Upper lobe of right lung (tissue), 1 donor: ENCODE measurements at places on chromosomes 12 and 14. TPM values are rescaled to one million over a fixed set of nuclear protein-coding genes. Genes with fewer than 3 reads are reported as not detected.
A peak's percentile ranks its signal among the peaks of the same experiment; 100 is the strongest.

The SIX6 gene
- total RNA-seq = not detected

The SLC5A8 gene
- 2.8 TPM for total RNA-seq

The PRB3 gene
- not detected for total RNA-seq

The B4GALNT3 gene
- total RNA-seq = 14.0 TPM

The AQP2 gene
- total RNA-seq = not detected

The RAPGEF3 gene
- 69.6 TPM for total RNA-seq

The CCDC184 gene
- 0.61 TPM for total RNA-seq

The YBX3 gene
- total RNA-seq = 292 TPM

The ANO4 gene
- 0.38 TPM for total RNA-seq

The GYS2 gene
- total RNA-seq = not detected

The KRT7 gene
- total RNA-seq = 664 TPM

The P2RX7 gene
- 20.1 TPM for total RNA-seq

The SSTR1 gene
- total RNA-seq = 9.2 TPM

The TPCN1 gene
- total RNA-seq = 51.9 TPM

The PPP4R4 gene
- 2.2 TPM for total RNA-seq

The FGF6 gene
- total RNA-seq = not detected

The NGB gene
- total RNA-seq = not detected

The IFNG-AS1 gene
- not detected for total RNA-seq

DNA sequence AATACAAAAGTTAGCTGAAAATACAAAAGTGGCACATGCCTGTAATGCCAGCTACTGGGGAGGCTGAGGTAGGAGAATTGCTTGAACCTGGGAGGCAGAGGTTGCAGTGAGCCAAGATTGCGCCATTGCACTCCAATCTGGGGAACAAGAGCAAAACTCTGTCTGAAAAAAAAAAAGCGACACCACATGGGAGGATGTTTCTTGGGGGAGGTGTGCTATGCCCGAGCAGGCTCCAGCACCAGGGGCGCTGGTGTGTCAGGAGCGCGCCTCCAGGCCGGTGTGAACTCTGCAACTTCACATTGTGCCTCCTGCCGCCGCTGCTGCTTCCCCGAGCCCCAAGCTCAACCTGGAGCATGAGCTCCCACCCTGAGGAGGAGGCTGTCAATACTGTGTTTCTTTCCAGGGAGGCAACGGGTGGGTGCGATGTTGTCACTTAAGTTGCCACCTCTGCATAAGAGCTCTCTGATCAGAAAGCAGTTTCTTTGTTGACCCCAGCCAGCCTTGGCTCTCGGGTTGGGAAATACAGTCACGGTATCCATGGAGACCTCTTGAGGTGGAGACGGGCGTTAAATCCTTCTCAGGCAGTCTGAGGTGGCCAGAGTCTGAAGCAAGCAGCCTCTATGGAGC lies 18.9 kb downstream of the DEGS2 start:
- DNase-seq = peak; percentile 76

GRCh38 chr12:127565241-127565640 lies 701.7 kb upstream of the TMEM132C start:
- DNase-seq = no peak

- DNase-seq = no peak
Observed at GRCh38 chr12:75812271-75813018, 219.1 kb downstream of the PHLDA1 start.

- no peak for DNase-seq
Observed at GRCh38 chr12:126084480-126084879, 1019.2 kb downstream of the AACS start.

GRCh38 chr14:23062002-23062401 lies 4.7 kb upstream of the CDH24 start:
- no peak for DNase-seq

- peak; percentile 70 for DNase-seq
Observed at GRCh38 chr12:14769466-14769968, 33.8 kb downstream of the WBP11 start.

- no peak for DNase-seq
Observed at GRCh38 chr12:14716848-14717444, 20.5 kb upstream of the GUCY2C start.

DNA sequence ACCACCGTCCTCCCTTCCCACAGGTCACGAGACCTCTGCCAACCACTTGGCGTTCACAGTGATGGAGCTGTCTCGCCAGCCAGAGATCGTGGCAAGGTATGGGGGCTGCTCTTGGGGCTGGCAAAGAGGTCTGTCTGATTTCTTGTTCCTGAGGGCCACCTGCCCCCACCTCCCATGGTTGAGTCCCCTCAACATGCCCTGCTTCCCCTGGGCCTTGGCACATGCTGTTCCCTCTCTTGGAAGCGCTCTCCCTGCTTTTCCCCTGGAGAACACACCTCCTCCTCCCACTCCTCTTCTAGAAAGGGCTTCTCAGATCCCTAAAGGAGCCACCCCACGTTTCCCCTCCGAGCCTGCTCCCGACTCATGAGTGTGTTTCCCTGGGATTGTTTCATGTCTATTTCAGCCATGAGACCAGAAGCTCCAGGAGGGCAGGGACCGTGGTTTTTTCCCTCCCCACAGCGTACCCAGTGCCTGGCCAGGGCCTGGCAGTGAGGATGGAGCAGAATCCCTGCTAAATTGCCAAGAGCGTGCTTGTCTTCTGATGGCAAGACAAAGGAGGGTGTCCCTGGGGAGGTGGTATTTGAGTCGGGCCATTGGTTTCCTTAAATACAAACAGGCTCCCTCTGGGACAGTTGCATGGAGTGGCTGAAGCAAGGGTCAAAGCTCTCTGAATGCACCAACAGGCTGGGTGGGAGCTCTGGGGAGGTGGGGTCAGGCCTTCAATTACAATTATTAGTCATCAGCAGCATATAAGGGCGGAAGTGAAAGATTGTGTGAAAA lies 34.1 kb downstream of the CYP46A1 start:
- no peak for DNase-seq

- no peak for DNase-seq
Observed at GRCh38 chr12:38409511-38409910, 92.9 kb downstream of the ALG10B start.

DNA sequence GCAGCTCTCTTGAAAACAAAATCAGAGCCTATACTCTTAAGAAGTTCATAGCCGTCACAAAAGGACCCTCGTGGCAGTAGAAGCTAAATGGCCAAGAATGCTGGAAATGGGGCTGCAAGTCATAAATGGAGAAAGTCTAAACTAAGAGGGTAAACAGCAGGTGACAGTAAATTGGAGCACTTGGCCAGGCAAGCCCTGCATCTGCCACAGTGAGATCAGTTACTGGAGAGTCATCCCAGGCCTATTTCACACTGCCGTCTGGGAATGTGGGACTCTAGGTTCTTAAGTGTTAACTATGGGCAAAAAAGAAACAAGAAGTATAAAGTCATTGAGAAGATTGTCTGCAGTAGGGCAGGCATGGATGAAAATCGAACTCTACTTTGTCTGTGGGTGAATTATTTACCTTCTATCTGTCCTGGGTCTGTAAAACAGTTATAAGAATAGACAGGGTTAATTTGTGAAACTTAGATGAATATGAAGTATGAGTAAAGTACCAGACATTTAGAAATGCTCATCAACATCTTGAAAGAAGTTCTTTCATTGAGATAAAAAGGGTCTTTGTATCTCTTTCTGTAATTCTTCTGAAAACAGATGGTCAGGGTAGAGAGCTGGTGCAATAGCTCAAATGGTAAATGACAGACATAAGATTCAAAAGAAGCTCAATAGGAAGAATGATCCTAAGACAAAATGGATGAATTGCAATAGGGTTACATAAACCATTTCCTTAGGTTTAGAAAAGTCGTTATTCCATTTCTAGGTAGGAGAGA lies 792.5 kb downstream of the DIO2 start:
- DNase-seq = no peak

DNA sequence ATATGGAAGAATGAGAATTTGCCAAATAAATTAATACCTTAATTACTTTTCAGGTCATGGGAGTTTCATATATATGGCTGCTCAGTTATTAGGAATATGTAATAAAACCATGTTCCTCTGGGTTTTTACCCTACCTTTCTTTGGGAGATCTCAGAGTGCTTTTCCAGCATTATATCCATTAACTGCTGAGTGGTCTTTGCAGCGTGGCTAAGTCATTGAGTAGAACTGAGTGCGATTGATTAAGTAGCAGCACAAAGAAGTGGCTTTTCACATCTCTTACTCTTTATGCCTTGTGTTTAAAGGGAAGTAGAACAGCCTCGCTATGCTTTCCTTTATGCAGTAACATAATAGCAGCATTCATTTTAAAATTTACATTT lies 340.1 kb downstream of the SNAPC1 start:
- DNase-seq = no peak

GRCh38 chr14:101898416-101898815 lies 66.0 kb upstream of the DYNC1H1 start:
- no peak for DNase-seq

- no peak for DNase-seq
Observed at GRCh38 chr12:102480406-102480805, at the start of gene IGF1. Gene IGF1 (minus strand): TSS chr12:102480563. CDS start chr12:102480381, 182 bp downstream.

DNA sequence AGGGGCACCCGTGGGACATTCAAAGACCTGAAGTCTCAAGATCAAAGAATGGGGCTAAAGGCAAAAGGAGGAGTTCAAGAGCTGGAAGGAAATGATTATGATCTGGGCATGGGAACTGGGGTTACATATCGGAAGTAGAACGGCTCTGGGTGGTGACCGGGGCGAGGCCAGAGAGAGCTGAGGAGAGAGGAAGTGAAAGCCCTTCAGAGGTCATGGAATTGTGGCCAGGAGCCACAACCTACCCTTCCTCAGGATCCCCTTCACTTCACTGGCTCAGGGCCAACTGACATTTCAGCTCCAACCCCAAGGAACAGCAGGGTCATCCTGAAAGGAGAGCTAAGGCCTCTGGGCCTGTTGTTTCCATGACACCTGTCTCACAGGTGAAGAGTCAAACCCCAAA lies 57.8 kb downstream of the GALNT16 start:
- peak; percentile 71 for DNase-seq

GRCh38 chr12:65277994-65278575 lies 398 bp upstream of the MSRB3 start:
- DNase-seq = no peak

GRCh38 chr14:31360919-31361662 lies 59.3 kb downstream of the HEATR5A start:
- DNase-seq = no peak

GRCh38 chr14:58738189-58738836 lies 100.6 kb downstream of the DACT1 start:
- no peak for DNase-seq

- DNase-seq = no peak
Observed at GRCh38 chr14:93207468-93208308, 632 bp downstream of the UBR7 start.

DNA sequence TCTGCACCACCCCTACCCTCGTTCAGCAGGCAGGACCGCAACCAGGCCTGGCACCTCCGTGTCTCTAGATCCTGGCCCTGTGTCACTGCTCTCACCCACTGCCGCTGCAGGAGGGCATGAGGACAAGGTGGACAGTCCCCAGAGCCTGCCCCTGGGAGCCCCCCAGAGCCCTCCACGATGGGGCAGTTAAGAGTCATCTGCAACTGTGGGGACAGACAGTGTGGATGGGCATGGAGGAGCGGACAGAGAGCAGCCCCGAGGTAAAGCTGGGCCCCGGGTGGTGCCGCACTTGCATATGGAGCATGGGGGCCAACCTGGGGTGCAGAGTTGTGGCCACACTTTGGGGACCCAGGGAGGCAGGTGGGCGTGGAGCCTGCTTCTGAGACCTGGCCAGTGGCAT lies 905.1 kb upstream of the USP15 start:
- no peak for DNase-seq

DNA sequence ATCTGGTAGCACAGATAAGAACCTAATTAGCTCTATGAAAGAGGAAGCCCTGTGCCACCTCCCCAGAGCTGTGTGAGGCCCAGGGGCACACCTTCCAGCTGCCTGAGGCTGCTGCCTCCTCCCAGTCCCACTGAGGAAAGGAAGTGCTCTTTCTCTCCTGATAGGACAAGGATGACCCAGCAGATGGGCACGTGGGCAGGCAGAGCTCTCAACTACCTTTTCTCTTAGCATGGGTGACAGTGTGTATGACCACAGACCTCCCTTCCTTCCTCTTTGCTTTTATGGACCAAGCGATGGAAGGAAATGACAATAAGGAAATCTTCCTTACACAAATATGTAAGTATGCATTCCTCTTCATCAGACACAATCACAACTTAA lies 127.6 kb upstream of the AMIGO2 start:
- DNase-seq = peak; percentile 66

DNA sequence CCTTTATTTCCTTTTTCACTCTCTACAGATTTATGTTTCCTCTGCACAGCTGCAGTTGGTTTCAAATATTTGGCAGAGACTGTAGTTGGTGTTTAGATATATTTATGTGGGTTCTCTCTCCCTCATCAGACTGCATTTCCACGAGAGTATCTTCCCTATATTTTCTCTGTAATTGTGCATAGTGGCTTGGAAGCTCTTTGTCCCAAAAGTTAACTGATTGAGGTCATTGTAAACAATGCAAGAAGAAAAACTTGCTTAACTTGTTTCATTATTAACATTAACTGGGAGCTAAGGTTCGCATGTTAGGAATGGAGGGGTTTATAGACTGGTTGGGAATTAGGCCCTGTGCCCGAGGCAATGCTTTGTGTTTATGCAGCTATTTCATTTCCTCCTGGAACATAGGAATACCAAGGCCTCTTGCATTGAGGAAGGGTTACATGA lies 216.9 kb upstream of the HMGA2 start:
- DNase-seq = no peak

DNA sequence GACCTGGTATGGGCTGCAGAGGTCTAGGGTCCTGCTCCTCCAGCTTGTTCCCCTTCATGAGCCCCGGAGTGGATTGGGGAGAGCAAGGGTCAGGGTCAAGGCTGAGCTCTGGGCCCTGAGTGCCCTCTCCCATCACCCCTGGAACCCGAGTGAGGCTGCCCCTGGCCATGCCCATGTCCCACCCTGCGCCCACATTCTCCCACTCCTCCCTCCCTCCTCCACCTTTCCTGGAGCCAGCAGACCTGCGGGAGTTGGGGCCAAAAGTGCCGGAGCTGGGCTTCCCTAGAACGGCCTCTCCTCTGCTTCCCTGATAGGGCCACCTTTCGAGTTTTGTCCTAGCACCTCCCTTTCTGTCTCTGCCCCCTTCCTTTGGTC lies 590 bp downstream of the SCNN1A start:
- no peak for DNase-seq

DNA sequence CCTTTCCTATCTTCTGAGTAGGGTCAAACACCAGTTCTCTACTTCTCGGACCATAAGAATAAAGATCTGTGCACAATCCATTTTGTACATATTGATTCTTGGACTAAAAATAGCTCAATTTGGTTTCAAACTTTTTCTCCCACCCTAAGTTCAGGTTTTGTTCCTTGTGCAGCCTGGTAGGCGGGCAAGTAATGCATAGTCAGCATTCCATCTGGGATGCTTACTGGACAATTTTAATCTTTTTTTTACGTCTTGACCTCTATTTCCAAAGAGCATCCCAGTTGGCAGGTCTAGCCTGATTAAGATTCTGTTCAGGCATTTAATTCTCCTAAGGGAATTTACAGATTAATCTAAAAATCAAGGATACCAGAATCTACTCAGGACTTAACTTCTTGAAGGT lies 126.9 kb downstream of the BICD1 start:
- DNase-seq = no peak

DNA sequence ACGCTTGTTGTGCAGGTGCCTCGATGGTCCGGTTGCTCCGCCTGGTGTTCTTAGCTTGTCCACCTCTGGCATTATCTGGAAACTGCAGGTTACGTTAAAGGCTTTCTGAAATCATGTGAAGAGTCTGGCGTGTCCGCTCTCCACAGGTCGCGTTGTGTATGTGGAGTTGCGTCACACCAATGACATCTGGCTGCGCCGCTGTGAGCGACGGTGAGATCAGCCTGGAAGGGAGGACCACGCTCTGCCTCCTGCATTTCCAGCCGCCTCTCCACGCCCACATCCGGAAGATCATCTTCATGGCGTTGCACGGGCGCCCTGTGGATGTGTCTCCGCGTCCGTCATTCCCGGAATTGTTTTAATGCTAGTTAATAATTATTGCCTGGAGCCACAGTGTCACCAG lies 50.6 kb upstream of the GALNT9 start:
- DNase-seq = no peak
